ENCODE measurements at places on chromosomes 2 and 18.

GRCh38 chr18:3058328-3059191 lies 45.6 kb upstream of the LPIN2 start:
- DNase-seq = no peak

GRCh38 chr2:172783165-172783898 lies 47.7 kb downstream of the RAPGEF4 start:
- DNase-seq = no peak

DNA sequence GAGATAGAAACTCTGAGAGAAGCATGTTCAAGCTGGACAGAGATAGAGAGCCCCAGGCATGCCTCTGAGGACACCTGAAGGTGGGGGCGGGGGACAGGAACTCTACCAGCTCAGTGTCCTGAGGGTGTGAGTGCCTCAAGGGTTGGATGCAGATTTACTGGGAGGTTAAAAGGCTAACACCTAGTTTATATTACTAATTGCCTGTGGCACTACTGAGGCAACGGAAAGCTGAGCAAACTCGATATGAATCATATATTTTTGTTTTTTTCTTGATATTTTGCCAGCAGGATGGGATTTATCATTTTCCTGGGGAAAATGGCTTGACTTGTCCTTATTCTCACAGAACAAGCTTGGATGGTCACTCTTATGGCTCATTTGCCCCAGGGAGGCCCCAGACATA lies 319.5 kb downstream of the ALK start:
- DNase-seq = no peak

DNA sequence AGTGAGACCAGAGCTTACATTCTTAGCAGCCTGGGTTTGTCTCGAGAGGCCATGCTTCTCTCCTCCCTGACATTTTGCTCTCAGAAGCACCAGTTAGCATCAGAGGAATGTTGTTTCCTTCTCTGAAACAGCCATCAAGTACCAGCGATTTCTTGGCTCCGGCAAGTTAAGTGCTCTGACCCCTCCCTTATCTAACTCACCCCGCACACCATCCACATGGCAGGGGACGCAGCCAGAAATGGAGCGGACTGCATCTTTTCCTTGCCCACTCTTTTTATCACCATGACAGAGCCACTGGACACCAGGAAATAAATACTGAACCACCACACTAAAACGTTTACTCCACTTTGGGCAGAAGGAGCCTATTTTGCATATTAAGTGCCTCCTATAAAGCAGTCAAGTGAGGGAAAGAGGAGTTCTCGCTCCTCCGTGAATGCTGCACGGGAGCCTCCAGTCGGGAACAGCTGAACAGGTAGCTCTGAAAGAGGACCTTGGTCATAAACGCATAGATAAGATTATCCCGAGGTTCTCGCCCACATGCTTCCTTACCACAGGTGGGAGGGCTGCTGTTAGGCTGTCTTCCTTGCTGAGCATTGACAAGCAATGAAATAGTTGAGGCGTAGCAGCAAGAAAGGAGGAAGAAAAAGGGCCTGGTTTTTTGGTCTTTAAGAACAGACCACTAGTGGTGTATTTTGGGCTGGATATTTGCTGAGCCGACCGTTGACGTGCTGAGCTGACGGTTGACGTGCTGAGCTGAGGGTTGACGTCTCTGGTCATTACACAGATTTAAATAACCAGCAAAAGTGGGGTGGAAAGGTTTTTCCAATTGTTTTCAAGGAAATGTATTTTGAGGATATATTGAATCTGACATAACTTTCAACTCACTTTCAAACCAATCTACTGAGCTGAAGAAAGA lies 71.4 kb upstream of the ITGB6 start:
- DNase-seq = no peak

DNA sequence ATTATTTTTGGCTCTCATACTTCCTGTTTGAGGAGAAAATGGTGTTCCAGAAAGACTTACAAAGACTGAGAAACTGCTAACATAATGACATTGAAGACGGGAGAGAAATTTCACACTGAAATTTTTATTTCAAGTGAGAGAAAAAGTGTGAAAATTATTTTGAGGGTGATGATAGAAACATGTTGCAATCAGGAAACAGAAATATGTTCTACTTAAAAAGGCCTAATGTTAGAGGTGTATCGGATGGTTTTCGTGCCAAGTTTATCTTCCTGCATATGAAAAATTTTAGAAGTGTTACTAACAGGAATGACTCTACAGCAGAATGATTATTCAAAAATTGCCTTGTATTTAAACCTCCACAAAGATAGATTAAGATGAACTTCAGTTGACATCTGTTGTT lies 50.5 kb downstream of the KCNE4 start:
- DNase-seq = no peak

- DNase-seq = no peak
These were observed 423.2 kb upstream of the NRP2 start for GRCh38 chr2:205259121-205259520.

DNA sequence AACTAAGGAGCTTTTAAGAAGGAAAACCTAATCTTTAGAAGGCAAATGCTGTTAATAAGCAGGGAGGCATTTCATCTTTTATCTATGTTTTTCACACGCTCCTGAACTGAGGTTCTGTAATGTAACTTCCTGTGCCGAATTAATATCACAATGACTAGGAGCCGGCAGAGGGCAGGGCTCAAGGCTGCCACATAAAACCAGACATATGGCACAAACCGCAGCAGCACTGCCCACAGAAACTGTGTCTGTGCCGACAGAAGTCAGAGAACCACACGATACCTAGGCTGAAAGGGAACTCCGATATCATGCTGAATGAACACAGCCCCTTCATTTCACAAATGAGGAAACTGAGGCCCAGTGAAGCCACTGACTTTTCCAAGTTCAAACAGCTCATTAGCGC lies 112.1 kb downstream of the EIPR1 start:
- DNase-seq = no peak

DNA sequence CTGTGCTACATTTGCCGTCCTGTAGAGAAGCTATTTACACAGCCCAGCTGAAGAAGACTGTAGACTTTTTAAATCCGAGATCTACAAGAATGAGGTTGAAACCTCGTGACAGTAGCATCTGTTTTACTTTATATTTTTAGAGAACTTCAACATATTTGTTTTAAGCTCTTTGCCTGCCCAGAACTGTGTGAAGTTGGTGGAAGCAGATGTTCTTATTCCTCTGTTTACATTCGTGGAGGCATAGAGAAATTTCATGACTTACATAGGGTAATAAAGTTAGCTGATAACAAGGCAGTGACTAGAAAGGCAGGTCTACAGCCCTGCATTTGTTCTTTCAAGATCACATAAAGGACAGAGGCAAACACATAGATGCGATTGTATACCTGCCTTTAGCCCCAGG lies 47.0 kb upstream of the MAP3K20 start:
- no peak for DNase-seq

DNA sequence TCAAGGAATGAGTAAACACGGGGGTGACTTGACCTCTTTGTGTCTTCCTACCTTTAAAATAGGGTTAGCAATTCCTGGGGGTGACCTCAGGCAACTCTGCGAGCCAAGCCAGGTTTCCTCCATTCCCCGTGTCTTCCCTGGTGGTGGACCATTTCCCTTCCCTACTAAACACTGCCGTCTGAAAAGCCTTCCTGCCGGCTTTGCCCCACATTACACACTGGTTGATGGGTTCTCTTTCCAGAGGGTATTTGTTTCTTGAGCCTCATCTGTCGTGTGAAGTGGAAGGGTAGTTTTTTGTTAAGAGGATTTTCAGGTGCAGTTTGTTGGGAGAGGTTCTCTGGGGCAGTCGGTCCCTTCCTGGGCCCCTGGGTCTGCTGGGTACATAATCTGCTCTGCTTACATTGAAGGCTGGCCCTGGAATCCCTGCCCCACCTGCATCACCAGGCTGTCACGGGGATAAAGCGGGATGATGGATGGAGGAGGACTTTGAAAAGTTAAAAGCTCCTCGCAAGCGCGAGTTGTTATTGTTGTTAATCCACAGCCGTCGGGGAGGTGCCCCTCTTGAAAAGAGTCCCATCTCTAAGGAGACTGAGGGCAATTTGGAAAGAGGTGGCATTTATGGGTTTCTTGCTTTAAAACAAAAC lies 175.4 kb upstream of the SPRED2 start:
- DNase-seq = no peak

- no peak for DNase-seq
These were observed 543.0 kb upstream of the TNP1 start for GRCh38 chr2:217402761-217403383.

DNA sequence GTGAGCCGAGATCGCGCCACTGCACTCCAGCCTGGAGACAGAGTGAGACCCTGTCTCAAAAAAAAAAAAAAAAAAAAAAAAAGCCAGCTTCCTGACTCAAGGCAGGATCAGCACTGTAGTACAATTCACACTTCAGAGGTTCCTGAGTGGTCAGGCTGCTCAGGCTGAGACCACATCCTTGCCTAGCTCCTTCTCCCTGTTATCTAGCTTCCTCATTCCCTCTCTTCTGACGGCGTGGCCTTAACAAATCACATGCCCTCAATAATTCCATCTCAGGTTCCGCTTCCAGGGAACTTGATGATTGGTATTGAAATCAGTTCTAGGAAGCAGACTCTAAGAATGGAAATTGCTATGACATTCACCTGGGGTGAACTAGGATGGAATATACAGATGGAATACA lies 29.8 kb upstream of the KDM3A start:
- no peak for DNase-seq

DNA sequence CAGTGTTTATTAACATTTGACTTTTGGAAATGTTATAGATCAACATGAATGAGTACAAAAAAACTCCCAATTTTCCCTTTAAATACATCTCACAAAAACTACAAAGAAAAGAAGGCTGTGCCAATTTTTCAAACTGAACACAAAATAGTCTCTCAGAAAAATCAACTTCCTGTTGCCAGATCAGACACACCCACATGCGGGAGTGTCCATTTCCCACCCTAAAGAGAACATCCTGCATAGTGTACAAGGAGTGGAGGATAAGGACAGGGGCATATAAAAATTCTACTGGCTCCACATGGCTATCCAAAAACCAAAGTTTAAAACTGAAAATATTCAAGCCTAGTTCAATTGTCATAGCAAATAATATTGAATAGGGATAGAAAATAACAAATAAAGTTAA lies 165.3 kb downstream of the ATAD2B start:
- no peak for DNase-seq

DNA sequence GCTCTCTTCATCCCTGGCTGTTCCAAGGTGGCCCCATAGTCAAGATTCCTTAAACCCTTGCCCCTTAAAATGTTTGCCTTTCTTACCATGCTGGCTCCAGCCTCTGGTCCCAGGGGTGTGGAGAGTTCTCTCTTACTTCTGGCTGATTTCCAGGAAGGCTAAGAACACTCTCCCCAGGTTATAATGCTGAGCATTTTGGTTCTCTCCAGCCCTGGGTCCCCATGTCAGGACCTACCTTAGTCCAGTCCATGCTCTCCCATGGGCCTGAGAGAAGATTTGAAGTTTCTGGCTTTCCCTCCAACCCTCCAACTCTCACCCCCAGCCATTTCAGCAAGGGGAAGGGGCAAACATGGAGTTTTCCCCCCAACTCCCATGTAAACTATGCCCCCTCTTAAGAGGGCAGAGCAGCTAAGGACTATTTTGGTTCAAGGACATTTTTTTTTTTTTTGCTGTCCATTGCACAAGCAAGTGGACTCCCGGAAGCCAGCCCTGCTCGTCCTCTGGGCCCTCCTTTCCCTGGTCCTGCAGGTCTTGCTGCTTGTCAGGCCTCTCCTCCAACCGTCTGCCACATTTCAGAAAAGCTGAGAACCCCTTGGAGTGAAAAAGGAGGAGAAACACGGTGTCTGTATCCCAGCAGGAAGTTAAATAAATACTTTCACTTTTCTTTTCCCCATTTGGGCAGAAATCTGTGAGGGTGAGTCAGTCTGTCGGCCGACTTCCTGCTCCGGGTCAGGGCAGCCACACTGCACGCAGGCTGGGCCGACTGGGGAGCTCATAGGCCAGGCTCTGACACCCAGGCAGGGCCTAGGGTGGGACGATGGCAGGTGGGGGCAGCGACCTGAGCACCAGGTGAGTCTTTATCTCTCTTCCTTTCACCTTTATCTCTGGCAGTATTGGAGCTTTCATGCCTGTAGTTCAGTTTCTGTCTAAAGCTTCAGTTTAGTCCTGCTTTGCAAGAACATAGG lies at the start of gene SP140L:
SP140L (plus strand) TSS at position 741 of the 965 bp plus-strand sequence; CDS start at position 818, 77 bp downstream.
- peak; percentile 75 for DNase-seq

GRCh38 chr2:30757749-30758148 lies 49.5 kb downstream of the CAPN13 start:
- no peak for DNase-seq
